ENCODE measurements at places on chromosomes 7 and 10. TPM values are rescaled to one million over a fixed set of nuclear protein-coding genes. Genes with fewer than 3 reads are reported as not detected.

MYL10 gene
- total RNA-seq = 0.75 TPM

PPP1R3C gene
- total RNA-seq = not detected

NCF1 gene
- total RNA-seq = not detected

BUD31 gene
- 315 TPM for total RNA-seq

STEAP1 gene
- total RNA-seq = 5.6 TPM

AKR1C8 gene
- 0.21 TPM for total RNA-seq

TMEM176B gene
- total RNA-seq = not detected

SPDYE5 gene
- 0.11 TPM for total RNA-seq

ITGA8 gene
- 0.03 TPM for total RNA-seq

MSS51 gene
- total RNA-seq = 0.69 TPM

CTBP2 gene
- total RNA-seq = 94.7 TPM

SLC13A1 gene
- total RNA-seq = not detected

TMEM243 gene
- total RNA-seq = 42.4 TPM

MYO1G gene
- total RNA-seq = 0.13 TPM

MTERF1 gene
- total RNA-seq = 17.0 TPM

GPR26 gene
- total RNA-seq = not detected

DNAJB9 gene
- 54.8 TPM for total RNA-seq

ECHDC3 gene
- not detected for total RNA-seq

TMEM236 gene
- not detected for total RNA-seq

NPC1L1 gene
- 0.03 TPM for total RNA-seq

BTAF1 gene
- 35.0 TPM for total RNA-seq

DYNC1I1 gene
- total RNA-seq = 3.7 TPM

COPG2 gene
- 23.7 TPM for total RNA-seq

GNGT1 gene
- total RNA-seq = not detected

MMRN2 gene
- total RNA-seq = 6.3 TPM

GRB10 gene
- total RNA-seq = 23.5 TPM

FOXI2 gene
- not detected for total RNA-seq

GARIN1A gene
- 1.1 TPM for total RNA-seq

THSD7A gene
- total RNA-seq = 0.38 TPM

ANKRD7 gene
- total RNA-seq = not detected

PHKG1 gene
- total RNA-seq = not detected

CDNF gene
- 4.4 TPM for total RNA-seq

CLRN3 gene
- total RNA-seq = not detected

FBXL13 gene
- total RNA-seq = 0.64 TPM

CYP2C19 gene
- total RNA-seq = not detected

IGFBP1 gene
- total RNA-seq = 0.38 TPM

SPAM1 gene
- not detected for total RNA-seq

CNPY1 gene
- total RNA-seq = not detected

TFEC gene
- 0.40 TPM for total RNA-seq

CYP3A7 gene
- not detected for total RNA-seq

TCAF2 gene
- total RNA-seq = 4.4 TPM

EIF3A gene
- 129 TPM for total RNA-seq

CHST3 gene
- total RNA-seq = 17.9 TPM

ZNF775 gene
- 3.8 TPM for total RNA-seq

CRTAC1 gene
- not detected for total RNA-seq

SPAG6 gene
- total RNA-seq = 0.64 TPM

CABCOCO1 gene
- total RNA-seq = not detected

KEL gene
- 0.45 TPM for total RNA-seq

PRKCQ gene
- 3.7 TPM for total RNA-seq

ERLIN1 gene
- 33.7 TPM for total RNA-seq

TAF6 gene
- 37.5 TPM for total RNA-seq

SPDYE2B gene
- total RNA-seq = not detected

POP7 gene
- total RNA-seq = 103 TPM

AGBL3 gene
- total RNA-seq = 0.41 TPM

HSPA12A gene
- 2.0 TPM for total RNA-seq
